ENCODE measurements at places on chromosomes 11 and 22.

DNA sequence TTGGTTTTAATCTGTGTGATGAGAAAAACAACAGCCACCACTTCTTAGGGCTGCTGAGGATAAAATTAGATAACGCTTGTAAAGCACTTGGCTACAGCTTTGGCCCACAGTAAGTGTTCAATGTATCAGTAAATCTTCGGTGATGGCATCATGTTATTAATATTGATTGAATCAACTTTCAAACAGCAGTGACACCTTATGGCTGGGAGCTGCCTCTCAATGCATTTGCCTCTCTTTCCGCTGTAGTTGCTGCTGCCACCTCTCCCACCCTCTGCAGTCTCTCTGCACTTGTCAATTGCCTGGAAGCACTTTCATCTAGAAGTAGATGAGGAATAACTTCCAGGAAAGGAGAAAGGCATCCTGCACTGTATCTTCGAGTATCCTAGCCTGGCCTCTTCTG lies 491.1 kb downstream of the OPCML start:
- DNase-seq, result no peak

DNA sequence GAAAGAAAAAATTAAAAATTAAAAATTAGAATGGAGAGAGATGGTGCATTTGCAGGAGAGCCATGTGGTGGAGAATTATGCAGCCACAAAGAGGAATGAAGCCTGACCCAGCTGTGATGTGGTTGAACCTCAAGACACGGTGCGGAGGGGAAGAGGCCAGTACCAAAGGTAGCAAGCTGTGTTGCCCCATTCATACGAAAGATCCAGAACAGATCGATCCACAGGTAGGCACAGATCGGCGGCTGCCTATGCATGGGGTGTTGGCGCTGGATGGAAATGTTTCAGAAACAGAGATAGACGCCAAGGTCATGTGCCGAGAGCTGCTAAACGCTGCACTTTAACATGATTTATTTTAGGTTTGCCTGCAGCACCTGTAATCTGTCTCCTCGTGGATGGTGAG lies 992.3 kb downstream of the BRD1 start:
- DNase-seq, result no peak

- no peak for DNase-seq
These were observed 6.9 kb downstream of the CLCF1 start for GRCh38 chr11:67366546-67366945.

- DNase-seq, result no peak
These were observed 235.8 kb upstream of the PITPNB start for GRCh38 chr22:28154861-28155260.

- DNase-seq, result no peak
These were observed 9.7 kb upstream of the RCN1 start for GRCh38 chr11:32081129-32081641.

- no peak for DNase-seq
These were observed 1.1 kb downstream of the MOB2 start for GRCh38 chr11:1485504-1485885.

- DNase-seq, result no peak
These were observed 1090.0 kb downstream of the BRD1 start for GRCh38 chr22:48737461-48738203.

- DNase-seq, result no peak
These were observed 40.2 kb downstream of the TBX1 start for GRCh38 chr22:19800761-19801244.

DNA sequence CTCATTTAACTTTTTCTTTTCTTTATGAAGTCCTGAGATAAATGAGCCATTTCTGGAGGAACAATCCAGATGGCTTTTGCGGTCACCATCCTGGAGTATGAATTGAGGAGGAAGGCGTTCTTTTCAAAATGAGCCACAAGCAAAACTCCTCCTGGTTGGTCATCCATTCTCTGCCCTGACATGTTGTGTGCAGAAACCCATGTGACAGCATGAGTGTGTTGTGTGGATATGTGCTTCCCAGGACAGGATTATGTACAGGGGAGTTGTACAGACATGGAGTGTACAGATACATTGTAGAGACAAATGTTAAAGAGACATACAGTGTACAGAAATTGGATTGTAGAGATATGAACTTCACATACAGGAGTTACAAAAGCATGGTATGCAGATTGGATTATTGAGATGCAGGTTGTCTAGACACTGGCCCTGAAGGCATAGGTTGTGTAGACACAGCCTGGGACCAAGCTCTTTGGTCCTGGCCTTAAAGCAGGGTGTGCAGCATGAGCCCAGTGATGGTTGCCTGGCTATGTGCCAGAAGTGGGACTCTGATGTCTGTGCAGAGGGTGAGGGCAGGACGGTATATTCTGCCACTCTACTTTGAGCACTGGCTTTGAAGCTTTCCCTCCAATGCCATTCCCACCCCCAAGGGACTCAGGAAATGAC lies 178.5 kb upstream of the ZBED5 start:
- DNase-seq, result no peak

DNA sequence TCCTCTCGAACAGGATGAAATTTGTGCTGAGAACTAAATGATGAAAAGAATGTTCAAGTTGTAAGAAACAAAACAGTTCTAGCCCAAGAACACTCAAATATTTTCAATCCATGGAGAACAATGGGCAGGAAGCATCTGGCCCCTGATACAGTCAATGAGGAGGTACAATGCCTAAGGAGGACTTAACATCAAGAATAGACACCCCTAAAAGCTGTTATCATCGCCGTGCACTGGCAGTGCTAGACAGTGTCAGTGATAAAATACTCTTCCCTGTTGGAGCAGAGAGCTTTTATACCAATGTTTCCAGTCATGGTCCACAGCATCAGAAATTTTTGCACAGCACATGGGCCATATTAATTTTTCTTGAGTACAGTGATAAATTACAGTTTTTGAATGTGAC lies 20.2 kb upstream of the VSTM5 start:
- DNase-seq, result no peak

DNA sequence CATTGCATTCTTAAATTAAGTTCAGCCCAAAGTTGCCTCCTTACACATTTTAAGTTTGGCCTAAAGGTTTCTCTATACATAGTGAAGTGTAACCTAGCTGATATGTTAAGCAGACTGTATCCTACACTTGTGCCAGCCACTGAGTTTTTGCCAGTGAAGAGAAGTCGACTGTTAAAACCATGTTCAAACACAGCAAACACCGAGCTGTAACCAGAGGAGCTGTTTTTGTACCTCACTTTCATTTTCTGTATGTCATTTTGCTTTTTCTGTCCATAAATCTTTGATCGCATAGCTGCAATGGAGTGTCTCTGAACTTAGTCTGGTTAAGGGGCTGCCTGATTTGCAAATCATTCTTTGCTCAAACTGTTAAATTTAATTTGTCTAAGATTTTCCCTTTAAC lies 403.7 kb downstream of the LUZP2 start:
- no peak for DNase-seq

DNA sequence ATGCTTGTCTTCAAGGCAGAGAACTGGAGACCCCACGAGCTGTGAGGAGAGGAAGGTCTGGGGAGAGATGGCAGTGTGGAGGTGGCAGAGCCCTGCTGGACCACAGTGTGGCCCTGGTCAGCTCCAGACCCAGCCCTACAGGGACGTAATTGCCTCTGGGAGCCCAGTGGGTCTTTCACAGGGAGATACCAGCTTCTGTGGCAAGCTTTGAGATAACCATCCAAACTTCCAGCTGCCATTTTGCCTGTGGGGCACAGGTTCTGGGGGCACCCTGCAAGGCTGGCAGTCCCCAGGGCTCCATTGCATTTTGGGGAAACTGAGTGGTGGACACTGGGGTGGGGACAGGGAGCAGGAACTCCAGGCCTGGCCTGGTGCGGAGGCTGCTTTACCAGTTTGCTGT lies 10.2 kb upstream of the MPPED1 start:
- DNase-seq, result no peak

- DNase-seq, result no peak
These were observed 320.2 kb upstream of the PLET1 start for GRCh38 chr11:112580864-112581263.

DNA sequence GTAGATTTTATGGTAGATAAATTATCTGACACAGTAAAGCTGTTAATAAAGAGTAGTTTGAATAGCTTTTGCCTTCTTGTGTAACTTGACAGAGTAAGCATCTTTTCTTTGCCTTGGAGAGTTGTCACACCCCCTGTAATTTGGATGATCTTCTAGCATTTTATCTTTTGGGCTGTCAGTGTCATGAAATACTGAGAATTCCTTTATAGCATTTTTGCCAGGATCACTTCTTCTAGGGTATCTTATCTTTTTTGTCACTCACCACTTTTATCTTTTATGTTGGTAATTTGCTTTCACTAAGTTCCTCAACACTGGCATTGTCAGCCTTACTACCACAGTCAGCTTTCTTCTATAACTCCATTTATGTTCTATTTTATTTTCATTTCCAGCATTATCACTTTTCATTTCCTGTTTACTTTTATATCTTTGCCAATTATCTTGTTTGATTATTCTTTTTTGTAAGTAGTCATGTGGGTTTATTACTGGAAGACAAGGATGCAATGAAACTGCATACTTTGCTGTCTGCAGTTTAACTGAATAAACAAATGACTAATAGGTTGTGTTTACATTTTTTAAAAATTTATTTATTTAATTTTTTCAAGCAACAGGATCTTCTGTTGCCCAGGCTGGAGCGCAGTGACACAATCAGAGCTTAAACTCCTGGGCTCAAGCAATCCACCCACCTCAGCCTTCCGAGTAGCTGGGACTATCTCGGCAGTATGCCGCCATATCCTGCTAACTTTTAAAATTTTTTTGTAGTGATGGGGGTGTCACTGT lies 28.1 kb upstream of the ACAT1 start:
- no peak for DNase-seq

GRCh38 chr11:57094181-57094935 lies 87.4 kb upstream of the LRRC55 start:
- no peak for DNase-seq

DNA sequence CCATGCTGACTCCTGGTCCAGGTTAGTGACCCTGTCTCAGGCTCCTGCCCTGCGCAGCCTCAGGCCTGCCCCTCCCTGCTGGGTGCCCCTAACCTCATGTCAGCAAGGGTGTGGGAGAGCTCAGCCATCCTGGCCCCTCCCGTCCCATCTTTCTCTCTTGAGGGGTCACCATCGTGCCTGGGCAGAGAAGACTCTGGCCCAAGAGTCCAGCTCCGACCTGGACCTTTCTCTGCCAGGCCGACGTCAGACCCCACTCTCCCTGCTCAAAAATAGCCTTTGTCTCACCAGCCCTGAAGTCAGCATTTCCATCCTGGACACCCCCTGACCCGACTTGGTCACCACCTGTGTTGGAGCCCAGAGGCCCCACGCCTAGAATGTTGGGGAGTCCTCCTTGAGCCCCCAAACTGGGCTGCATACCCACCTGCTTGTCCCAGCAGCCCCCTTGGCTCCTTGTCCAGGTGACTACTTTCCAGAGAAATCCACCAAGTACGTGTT lies 4.9 kb downstream of the SCGB1C1 start:
- no peak for DNase-seq

GRCh38 chr11:83438438-83438837 lies 152.3 kb upstream of the CCDC90B start:
- no peak for DNase-seq

GRCh38 chr11:37078521-37078920 lies 480.5 kb upstream of the RAG2 start:
- no peak for DNase-seq

DNA sequence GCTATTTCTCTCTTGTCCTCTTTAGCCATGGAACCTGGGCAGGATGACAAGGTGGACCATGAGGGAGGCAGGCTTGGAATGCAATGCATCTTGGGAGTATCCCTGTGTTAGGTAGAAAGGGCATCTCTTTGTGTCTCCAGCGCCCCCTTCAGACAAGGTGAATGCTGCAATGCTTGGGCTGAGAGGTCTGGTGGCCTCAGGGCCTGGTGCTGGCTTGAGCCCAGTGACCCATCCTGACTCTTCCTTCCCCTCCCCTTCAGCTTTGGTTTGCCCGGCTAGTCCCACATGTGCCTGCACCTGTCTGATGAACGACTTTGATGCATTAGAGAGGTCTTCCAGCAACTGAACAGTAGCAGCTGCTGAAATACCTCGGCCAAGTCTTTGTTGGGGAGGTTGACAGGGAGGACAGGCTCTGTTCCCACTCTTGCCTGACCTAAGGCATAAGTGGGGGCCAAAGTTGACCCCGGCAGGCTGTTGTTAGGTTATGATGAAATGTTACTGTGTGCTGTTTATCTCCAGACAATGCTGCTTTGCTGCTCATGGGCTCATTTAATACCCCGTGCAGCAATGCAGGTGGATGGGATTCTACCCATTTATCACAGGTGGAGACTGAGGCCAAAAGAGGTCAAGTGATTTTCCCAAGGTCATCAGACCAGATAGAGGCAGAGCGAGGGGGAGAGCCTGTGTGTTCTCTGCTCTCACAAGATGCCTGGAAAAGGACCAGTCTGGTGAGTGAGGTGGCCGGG lies 22.5 kb downstream of the MYO18B start:
- DNase-seq, result no peak

GRCh38 chr11:84812471-84812969 lies 814.6 kb downstream of the DLG2 start:
- DNase-seq, result peak; percentile 22

DNA sequence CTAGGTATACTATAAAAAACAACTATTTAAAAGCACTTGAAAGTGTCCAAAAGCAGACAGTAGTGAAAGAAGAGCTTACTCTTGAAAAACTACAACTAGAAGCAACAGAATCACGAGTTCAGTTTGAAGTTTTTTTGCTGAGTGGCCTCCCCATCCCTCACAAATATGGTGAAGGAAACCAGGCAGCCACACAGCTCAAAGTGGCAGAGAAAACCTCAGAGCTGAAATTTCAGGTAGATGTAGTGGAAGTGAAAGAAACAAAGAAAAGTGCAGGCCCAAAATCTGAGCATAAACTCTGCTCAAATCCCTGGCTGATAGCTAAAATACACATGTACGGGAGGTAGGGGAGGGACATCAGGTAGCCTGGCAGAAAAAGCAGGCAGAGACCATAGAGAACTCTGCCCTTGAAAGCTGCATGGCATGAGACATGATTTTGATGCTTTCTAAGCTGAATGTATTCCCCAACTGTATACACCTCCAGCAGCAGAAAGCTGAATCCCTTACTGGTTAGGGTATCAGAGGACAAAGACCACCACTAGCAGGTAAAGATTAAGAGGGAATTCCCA lies 12.1 kb downstream of the BTBD10 start:
- no peak for DNase-seq

GRCh38 chr11:565921-566509 lies 5.2 kb downstream of the RASSF7 start:
- no peak for DNase-seq

- no peak for DNase-seq
These were observed 496.7 kb upstream of the ARHGAP42 start for GRCh38 chr11:100190395-100190794.

Data from right lung (tissue), 10 donors.